ENCODE measurements at places on chromosomes 16 and 17. TPM values are rescaled to one million over a fixed set of nuclear protein-coding genes. Genes with fewer than 3 reads are reported as not detected.

GINS2 gene
- 5.8 TPM for polyA plus RNA-seq

DNA sequence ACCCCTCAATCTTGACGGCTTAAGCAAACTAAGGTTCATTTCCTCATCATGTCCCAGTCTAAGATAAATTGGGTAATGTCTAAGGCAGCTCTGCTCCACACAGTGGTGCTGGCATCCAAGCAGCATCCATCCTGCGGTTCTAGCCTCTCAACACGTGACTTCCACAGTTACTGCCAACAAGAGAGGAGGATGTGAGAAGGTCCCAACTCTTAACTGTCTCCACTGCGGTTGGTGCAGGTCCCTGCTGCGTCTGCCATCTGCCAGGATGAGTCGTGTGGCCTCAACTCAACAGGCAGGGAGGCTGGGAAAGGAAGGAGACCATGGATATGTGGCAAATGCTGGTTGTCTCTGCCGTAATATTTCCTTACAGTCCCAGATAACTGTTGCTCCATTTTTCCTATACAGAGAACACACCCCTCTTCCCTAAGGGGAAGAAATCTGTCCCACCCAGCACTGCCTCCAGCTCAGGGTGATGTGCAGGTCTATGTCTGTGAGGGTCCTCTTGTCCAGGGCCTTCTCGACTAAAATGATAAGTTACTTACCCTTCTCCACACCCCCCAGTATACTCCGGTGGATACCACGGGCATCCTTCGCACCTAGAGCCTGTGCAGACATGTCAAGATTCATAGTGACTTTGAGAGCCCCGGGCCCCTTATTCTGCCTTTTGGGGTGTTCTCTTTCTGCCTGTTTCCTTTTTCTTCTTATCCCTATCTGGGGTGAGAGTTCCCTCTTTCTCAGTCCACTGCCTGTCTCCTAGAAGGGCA lies 64.7 kb downstream of the KCNJ18 start:
- no peak for DNase-seq

- peak; percentile 31 for DNase-seq
These were observed 11.0 kb upstream of the DPEP1 start for GRCh38 chr16:89602273-89602951.

WSCD1 gene
- polyA plus RNA-seq, result 1.0 TPM

- peak; percentile 96 for DNase-seq
These were observed 8.1 kb upstream of the PMP22 start for GRCh38 chr17:15273141-15273793.

All from BJ (cell line).